Cortex of kidney (tissue), 1 donor: ENCODE measurements at places on chromosomes 1 and 21.

- DNase-seq, result no peak
Measured at GRCh38 chr1:95237981-95238703, 4.1 kb downstream of the RWDD3 start.

DNA sequence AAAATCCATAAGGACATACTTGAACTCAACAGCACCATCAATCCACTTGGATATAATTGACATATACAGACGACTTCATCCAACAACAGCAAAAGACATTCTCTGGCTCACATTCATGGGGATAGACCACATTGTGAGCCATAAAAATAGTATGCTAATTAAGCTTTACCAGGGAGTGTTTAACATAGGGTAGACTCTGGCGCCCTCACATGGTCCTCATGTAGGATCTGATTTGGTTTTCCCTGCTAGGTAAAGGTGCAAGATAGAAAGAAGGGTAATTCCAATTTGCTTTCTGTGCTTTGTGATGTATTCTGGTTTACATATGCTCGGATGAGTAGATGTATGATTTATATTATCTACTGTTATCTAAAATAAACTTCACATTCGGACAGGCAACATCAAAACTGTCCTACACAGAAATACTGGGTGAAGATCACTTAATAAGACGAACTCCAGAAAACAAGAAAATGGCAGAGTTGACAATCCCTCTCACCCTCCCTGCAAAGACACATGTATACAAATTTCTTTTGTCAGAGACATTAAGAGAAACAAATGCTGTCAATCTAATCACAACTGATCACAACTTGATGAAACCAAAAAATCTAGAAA lies 27.7 kb downstream of the CR1L start:
- DNase-seq, result no peak

GRCh38 chr1:226688808-226689207 lies 50.3 kb downstream of the ITPKB start:
- no peak for DNase-seq

DNA sequence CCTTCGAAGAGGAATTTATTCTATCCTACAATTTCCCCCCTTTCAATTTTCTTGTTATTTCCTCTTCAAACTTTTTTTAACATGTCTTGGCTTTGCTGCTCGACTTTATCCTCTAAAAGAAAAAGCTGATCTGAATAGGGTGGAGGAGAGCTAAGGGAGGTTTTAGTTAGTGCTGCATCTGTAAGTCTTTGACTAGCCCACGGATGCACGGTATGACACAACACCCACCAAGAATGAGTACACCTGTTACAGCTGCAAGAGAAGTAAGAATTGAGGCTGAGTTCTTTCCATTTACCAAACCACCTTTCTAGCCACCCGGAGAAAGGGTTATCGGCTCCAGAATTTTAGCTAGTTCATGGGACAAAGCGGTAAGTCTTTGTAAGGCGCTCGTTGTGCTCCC lies 23.8 kb downstream of the SCCPDH start:
- DNase-seq, result no peak

DNA sequence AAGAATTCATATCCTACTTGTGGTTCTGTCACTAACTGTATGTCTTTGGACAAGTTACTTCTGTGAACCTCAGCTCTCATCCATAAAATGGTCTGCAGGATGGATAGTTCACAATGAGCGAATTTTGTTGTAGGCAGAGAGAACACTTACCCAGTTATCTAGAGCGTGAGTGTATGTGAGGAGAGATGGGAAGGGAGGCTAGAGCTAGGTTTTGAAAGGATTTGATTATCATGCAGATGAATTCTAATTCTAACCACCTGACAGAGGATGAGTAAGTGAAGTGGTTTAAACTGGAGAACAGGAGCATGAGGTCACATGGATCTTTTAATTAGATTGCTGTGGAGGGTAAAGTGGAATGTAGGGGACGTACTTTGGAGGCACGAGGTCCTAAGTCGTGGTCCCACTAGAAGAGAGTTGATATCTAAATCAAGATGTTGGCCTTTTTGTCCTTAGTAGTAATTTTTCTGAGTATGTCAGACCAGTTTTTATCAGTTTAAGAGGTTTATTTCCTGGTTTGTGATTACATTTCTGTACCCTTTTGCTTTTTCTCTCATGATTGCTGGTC lies 5.0 kb downstream of the SUCO start:
- no peak for DNase-seq

DNA sequence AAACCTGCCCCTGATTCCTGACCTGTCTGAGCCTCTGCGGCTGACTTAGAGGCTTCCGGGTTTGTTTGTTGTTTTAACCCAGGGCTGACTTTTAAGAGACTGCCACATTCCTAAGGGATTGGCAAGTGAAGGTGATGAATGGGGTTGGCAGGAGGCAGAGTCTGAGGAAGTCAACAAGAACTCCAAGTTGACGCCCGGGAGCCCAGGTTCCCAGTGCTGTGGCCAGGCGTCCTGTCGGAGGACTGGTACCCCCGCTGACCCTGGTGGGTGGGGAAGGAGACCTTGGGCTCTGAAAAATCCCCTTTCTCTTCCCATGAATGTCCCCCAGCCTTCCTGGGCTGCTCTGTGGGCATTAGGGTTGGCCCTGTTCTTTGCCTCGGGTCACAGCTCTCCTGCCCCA lies 19.7 kb upstream of the EPS8L3 start:
- no peak for DNase-seq

DNA sequence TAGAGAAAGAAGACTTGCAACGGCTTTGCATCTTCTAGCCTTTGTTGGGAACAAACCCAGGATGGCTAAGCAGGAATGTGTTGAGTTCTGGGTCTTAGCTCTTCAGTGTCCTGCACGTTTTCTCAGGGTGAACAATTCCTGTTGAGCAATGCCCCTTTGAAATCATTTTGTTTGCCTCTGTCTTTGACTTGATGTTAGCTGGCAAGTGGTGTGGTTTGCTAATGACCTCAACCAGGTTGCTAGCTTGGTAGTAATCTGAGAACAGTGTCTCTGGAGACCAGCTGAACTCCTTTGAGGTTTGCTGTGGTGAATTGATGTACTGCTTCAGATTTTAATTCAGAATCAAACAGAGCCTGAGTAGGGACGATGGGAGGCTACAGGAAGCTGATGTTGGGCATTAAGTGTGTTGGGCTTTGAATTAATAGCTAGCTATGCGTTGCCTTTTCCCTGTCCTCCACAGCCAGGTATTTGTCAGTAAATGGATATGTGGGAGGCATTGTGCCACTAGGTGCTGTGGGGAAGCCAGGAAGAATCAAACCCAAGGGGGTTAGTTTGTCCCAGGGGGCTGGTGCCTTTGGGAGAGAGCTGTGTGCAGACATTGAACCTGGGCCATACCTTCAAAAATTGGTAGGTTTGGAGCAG lies 23.3 kb upstream of the SRSF10 start:
- no peak for DNase-seq

DNA sequence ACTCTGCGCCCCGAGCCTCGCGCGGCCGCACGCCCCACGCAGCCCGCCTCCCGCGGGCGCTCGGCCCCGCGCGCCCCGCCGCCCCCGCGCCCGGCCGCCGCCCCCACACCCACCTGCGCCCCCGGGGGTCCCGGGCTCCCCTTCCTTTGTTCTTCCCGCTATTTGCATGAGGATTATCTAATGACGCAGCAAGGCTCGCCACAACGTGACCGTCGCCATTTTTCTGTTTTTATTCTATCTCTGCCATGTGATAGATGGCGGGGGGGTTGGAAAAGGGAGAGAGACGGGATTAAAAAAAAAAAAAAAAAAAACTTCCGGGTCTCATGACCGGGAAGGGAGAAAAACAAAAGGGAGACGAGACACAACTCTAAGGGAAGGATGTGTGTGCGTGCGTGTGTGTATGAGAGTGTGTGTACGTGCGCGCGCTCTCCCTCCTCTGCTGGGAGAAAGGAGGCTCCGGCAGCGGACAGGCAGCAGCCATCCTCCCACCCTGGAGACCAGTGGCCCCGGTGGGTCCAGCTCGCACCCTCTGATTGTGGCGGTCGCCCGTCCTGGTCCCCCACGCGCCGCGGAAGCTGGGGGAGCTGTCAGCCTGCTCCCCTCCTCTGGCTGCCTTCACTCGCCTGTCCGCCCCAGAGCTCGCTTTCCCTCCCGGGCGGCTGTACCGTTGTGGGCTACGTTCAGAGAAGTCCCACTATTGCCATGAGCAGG lies 80.4 kb upstream of the AK4 start:
- DNase-seq, result no peak

DNA sequence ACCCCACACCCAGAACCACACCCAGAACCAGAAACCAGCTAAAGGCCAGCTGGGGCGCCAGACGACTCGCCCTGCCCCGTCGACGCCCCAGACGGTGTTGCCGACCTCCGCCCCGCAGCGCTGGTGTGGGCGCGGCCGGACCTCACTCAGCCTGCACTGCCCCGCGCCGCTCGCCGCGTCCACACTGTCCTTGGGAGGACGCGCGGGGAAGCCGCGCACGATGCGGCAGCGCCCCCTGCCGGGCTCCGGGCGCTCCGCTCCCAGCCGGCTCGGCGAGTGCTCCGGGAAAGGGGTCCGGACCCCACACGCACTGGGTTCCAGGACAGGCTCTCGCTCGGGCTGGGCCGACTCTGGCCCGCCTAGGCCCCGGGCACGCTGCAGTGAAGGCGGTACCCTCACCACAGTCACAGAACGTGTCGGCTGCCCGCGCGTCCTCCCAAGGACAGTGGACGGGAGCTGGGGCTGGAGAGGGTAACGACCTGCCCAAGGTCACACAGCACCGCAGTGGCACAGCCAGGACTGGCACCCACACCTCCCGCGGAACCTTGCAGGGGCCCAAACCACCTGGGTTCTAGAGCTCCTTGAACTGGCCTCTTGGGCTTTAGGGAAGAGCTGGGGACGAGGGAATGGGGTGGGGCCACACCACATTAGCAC lies 90.2 kb downstream of the DMRTA2 start:
- no peak for DNase-seq

DNA sequence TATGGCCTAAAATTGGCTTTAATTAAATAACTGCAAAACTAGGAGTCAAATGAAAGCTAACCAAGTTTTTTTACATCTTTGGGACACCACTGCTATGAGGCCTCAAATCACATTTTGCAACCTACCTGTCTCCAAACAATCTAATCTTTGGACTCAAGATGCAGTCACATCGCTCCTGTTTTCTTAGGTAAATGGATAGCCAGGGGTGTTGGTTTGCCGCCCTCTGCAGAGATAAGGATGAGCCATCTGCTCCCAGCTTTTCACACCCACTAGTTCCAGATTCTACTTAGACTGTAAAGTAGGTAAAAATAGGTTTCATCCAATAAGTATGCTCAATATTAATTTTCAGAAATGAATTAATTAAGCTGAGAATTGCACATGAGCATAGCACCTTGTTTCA lies 456.5 kb downstream of the KIF26B start:
- DNase-seq, result no peak

DNA sequence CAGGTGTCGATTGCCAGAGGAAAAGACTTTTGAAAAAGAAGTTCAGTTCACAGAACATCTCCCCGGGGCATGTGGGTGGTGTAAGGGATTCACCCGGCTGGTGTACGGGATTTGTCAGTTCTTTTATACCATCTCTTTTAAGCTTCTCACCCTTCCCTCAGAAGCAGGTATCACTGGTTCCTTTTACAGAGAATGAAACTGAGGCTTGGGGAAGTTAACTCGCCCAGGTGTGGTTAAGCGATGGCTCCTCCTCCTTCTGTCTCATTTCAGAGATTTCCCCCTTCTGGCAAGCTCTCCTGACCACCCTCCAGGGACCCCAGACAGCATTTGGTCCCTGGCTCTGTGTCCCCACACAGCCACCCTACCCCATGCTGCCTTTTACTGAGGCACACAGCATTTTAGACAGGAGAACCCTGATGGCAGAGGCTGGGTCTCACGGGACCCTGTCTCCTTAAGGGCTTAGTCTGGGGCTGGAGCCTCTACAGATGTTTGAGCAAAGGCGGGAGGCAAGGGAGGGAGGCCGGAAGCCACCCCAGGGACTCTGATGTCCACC lies 2.8 kb upstream of the ECE1 start:
- no peak for DNase-seq

- no peak for DNase-seq
Measured at GRCh38 chr1:31805318-31805717, 10.5 kb downstream of the SPOCD1 start.
